Calu3 (cell line): ENCODE measurements at places on chromosomes 5 and 9. TPM values are rescaled to one million over a fixed set of nuclear protein-coding genes. Genes with fewer than 3 reads are reported as not detected.

Gene ASPN
- not detected in 2 replicates for total RNA-seq

Gene SCGB3A2
- total RNA-seq = not detected in 2 replicates

Gene OSMR
- 59.8 and 76.4 TPM in 2 replicates for total RNA-seq

Gene EGFLAM
- not detected in 2 replicates for total RNA-seq

Gene TMEFF1
- 1.7 TPM in 2 replicates for total RNA-seq

Gene SPATA31E1
- total RNA-seq = not detected in 2 replicates

Gene SLC30A5
- 45.9 and 51.0 TPM in 2 replicates for total RNA-seq

- peak; percentile 93 for DNase-seq
- no peaks in the 10 kb centered on the region for H3K27me3 ChIP-seq
- H3K36me3 ChIP-seq = peaks cover 5% of the 10 kb centered on the region
- peaks cover 15% of the 10 kb centered on the region for H3K4me1 ChIP-seq
These were observed 24.4 kb upstream of the GRPEL2 start for GRCh38 chr5:149320791-149321330.

- H3K27ac ChIP-seq = no peak overlapping the region
- no peak overlapping the region for H3K4me3 ChIP-seq
- no peaks in the 10 kb centered on the region for H3K4me1 ChIP-seq
- H3K36me3 ChIP-seq = no peaks in the 10 kb centered on the region
- no peak for DNase-seq
These were observed 181.7 kb downstream of the ADGRV1 start for GRCh38 chr5:90740244-90740799.

- H3K27me3 ChIP-seq = peaks cover 13% of the 10 kb centered on the region
- no peak overlapping the region for H3K4me3 ChIP-seq
- no peak overlapping the region for H3K27ac ChIP-seq
- DNase-seq = no peak
These were observed 182.1 kb downstream of the DEPDC1B start for GRCh38 chr5:60517850-60518249.

DNA sequence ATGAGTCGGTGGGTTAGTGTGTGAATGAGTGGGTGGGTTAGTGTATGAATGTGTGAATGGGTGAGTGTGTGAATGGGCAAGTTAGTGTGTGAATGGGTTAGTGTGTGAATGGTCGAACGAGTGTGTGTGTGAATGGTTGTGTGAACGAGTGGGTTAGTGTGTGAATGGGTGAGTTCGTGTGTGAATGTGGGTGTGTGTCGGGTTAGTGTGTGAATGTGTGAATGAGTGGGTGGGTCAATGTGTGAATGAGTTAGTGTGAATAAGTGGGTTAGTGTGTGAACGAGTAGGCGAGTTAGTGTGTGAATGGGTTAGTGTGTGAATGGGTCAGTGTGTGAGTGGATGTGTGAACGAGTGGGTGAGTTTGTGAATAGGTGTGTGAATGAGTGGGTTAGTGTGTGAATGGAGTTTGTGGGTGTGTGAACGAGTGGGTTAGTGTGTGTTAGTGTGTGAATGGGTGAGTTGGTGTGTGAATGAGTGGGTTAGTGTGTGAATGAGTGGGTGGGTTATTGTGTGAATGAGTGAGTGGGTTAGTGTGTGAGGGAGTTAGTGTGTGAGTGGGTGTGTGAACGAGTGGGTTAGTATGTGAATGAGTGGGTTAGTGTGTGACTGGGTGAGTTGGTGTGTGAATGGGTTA lies 38.8 kb downstream of the NKD2 start:
- H3K36me3 ChIP-seq = peaks cover 6% of the 10 kb centered on the region
- peak overlapping the region; percentile 16 for H3K27ac ChIP-seq
- no peak for DNase-seq
- no peaks in the 10 kb centered on the region for H3K27me3 ChIP-seq
- H3K4me3 ChIP-seq = no peak overlapping the region

DNA sequence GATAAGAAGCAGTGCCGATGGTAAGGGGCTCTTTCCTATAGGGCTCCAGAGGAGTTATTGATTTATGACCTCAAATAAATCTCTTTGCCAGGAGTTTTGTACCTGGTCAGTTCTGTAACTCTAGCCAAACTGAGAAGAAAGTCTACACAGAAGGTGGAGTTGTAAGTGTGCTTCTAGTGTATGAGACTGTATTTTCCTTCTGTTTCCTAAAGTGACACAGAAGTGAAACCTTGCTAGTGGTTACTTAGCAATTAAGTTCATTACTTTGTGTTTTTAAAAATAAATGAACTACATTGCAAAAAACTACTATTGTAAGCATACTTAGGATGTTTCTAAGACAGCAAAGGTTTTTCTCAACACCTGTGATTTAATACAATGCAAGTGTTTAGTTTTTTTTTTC lies 48.7 kb upstream of the ACTBL2 start:
- peaks cover 8% of the 10 kb centered on the region for H3K4me1 ChIP-seq
- H3K27me3 ChIP-seq = no peaks in the 10 kb centered on the region
- no peak overlapping the region for H3K4me3 ChIP-seq
- H3K36me3 ChIP-seq = peaks cover 4% of the 10 kb centered on the region
- DNase-seq = no peak
- H3K27ac ChIP-seq = no peak overlapping the region

- no peak for DNase-seq
- no peaks in the 10 kb centered on the region for H3K4me1 ChIP-seq
- no peaks in the 10 kb centered on the region for H3K27me3 ChIP-seq
- no peaks in the 10 kb centered on the region for H3K36me3 ChIP-seq
- no peak overlapping the region for H3K4me3 ChIP-seq
These were observed 68.7 kb downstream of the S1PR3 start for GRCh38 chr9:89059925-89060506.

- H3K4me3 ChIP-seq = no peak overlapping the region
- H3K27me3 ChIP-seq = no peaks in the 10 kb centered on the region
- no peaks in the 10 kb centered on the region for H3K36me3 ChIP-seq
These were observed 16.4 kb upstream of the ADAMTSL1 start for GRCh38 chr9:18457510-18457909.

DNA sequence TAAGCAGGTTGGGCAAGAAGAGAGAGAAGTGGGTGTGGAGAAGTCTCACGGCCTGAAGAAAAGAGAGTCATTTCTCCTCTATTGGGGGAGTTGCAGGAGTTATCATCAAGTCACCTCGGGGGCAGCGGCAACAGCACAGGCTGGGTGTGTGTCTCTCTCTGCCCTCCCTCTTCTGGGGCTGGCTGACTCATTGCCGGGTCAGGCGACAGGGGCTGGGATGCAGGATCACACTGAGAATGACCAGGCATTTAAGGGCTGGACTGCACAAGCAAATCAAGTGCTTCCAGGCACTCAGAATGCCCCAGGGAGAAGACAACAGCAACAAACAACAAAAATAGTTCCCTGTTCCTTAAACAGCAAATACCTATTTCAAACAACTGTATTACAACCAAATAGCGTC lies 6.3 kb upstream of the EQTN start:
- H3K4me3 ChIP-seq = no peak overlapping the region
- peak; percentile 32 for DNase-seq
- H3K27me3 ChIP-seq = peaks cover 21% of the 10 kb centered on the region

- H3K27ac ChIP-seq = no peak overlapping the region
- H3K4me1 ChIP-seq = no peaks in the 10 kb centered on the region
- H3K4me3 ChIP-seq = no peak overlapping the region
- no peak for DNase-seq
- peaks cover 4% of the 10 kb centered on the region for H3K27me3 ChIP-seq
- H3K36me3 ChIP-seq = no peaks in the 10 kb centered on the region
These were observed 255.4 kb upstream of the NFIL3 start for GRCh38 chr9:91678807-91679580.
